ENCODE measurements at places on chromosomes 4 and X. TPM values are rescaled to one million over a fixed set of nuclear protein-coding genes. Genes with fewer than 3 reads are reported as not detected.

Gene GUCY1B1
- 7.0 TPM for total RNA-seq

Gene NDUFA1
- 63.3 TPM for total RNA-seq

Gene SPANXC
- not detected for total RNA-seq

Gene GRIA3
- 10.1 TPM for total RNA-seq

Gene GNRHR
- not detected for total RNA-seq

Gene S100P
- not detected for total RNA-seq

Gene WAS
- total RNA-seq: 0.09 TPM

Gene XK
- total RNA-seq: not detected

Gene PGK1
- total RNA-seq: 222 TPM

Gene HSFX2
- 0.36 TPM for total RNA-seq

Gene CABS1
- not detected for total RNA-seq

Gene EPHA5
- total RNA-seq: 50.2 TPM

Gene MAGEA6
- total RNA-seq: not detected

Gene ATP1B4
- total RNA-seq: not detected

Gene GK2
- total RNA-seq: not detected
